ENCODE measurements at places on chromosomes 11 and 22. TPM values are rescaled to one million over a fixed set of nuclear protein-coding genes. Genes with fewer than 3 reads are reported as not detected.

DNA sequence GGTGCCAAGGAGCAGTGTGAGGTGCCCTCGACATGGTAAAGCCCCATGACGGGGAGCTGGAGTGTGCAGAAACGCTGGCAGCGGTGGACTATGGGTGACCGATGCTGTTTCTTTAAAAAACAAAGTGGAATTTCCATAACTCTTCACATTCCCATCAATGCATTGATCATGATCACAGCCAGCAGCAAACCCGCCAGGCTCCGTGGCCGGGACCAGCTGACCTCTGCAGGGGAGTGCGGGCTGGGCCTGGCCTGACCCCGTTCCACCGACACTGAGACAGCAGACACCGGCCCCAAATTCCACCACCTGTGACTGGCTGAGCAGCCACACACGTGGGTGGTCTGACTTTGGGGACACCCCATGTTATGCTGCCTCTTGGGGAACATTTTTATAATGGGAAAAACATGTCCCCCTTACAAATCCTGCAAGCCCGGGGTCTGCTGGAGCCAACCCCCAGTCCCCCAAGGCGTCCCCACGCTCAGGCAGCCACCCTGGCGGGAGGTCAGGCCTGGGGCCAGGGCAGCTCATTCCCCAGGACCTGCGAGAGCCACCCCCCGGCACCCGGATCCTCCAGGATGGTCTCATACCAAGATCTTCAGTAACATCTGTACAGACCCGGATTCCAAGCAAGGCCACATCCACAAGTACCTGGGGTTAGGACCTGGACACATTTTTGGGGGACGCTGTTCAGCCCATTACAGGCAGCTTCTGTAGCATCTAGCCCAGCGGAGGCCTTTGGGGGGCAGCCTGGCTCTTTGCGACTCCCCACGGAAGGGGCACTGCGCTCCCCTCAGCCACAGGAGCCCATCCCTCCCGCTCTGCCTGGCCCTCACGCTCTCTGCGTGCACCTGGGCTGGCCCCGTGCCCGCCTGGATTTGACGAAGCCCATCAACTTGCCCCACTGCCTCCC lies 20.6 kb downstream of the OSBPL5 start:
- DNase-seq: no peak

DNA sequence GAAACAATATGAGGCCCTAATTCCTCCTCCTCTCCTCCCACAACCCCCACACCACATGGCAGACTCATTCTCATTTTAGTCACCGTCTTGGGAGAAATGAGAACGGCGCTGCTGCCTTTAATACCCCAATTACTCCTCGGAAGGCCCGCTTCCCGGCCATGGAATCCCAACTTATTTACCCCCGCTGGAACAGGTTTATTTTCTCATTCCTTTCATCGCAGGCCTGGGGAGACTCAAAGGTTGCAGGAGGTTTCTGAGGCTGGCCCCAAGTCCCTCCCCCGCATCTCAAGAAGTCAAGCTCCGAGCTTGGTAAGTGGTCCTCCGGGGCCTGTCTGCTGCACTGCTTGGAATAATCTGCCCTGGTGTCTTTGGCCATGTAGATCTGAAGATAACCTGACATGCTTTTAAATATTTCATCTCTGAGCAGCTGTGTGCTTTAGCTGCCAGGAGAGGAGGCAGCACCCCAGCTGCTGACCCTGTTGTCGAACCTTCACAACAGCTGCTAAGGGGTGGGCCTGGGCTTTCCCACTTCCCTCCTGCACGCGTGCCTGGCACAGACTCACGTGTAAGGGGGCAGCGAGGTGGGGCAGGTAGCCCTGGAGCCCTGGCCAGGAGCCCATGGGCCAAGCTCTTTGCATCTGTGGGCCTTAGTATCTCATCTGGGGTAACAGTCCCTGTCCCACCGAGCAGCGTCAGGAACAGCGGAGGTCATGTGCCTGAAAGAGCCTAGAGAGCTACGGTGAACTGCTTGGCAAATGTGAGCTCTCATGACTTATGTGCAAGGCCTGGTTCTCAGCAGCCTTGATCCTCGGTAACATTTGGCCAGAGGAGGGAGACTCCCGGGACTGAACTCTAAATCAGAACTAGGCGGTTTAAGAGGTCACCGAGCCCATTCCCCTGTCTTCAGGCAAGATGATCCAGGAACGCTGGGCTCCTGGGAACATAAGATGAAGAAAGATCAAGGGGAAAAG lies 164.6 kb downstream of the ST3GAL4 start:
- DNase-seq: no peak

DNA sequence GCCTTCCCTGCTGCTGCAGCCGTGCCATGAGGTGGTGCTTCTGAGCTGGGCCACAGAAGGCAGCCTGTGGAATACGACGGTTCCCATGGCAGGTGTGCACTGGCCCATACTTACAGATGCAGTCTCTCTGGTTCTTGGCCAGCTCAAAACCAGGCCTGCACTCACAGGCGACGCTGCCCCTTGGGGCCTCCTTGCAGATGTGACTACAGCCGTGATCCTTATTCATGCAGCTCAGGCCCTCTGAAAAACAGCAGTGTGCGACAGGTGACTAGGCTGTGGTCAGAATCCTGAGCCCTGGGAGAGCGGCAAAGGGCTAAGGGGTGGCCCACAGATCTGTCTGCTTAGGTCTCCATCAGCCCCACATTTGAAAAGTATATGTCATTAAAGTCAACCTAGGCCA lies 22.1 kb downstream of the SCUBE2 start:
- DNase-seq: no peak

Gene C11orf42
- not detected for total RNA-seq

DNA sequence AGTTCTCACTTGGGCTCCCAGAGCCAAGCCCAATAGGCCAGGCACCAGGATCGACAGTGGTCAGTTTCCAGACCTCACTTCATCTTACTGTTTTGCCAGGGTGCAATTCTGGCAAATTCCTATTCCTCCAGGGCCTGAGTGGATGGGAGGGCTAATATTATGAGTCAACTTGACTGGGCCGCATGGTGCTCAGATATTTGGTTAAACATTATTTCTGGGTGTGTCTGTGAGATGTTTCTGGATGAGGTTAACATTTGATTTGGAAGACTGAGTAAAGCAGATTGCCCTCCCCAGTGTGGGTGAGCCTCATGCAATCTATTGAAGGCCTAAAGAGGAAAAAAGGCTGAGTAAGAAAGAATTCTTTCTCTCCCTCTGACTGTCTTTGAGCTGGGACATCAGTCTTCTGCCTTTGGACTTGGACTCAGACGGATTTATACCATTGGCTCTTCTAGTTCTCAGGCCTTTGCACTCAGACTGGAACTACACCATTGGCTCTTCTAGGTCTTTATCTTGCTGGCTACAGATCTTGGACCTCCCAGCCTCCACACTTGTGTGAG lies 132.9 kb upstream of the ZBED5 start:
- no peak for DNase-seq

DNA sequence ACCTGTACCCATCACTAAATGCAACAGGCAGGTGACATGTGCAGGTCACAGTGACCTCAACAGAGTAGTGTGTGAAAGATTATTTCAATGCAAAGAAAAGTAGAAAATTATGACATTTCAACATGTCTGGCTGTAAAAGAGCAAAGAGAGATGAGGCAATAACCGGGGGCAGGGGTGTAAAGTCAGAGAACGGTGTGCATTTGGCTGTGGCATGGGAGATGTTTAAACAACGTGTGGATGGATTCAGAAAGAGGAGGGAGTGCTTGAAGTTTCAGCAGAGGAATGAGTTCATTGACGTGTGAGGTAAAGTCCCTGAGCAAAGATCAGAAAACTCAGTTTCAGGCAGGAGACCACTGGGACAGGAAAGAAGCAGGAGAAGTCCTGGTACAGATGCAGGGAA lies 229.7 kb downstream of the BUD13 start:
- DNase-seq: no peak
